ENCODE measurements at places on chromosomes 4 and X.

GRCh38 chrX:153494541-153495361 is at the start of gene BGN:
TSS of gene BGN (plus strand) at chrX:153494980. CDS start at chrX:153504632, 9,652 bp downstream.
- DNase-seq: no peak

GRCh38 chr4:150297861-150298474 is 219.7 kb downstream of the DCLK2 start:
- peak; percentile 33 for DNase-seq

GRCh38 chrX:68758671-68759070 is 70.2 kb upstream of the EFNB1 start:
- DNase-seq: no peak

GRCh38 chrX:10325611-10326010 is 168.8 kb downstream of the CLCN4 start:
- DNase-seq: peak; percentile 39

DNA sequence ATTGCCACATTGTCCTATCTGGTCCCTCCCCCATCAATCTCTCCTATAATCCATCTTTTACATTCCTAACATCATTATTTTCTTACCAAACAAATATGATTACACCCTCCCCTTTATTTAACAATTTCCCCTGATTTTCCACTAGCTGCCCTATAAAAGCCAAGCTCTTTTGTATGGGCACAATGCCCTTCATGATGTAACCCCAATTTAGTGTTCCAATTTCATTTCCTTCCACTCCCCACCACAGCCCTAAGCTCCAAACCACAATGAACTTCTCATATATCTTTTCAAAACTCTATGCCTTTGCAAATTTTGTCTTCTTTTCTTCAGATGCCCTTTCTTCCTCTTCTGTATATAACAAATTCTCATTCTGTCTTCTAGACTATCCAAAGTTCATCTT is 39.5 kb upstream of the PTPN13 start:
- DNase-seq: no peak

DNA sequence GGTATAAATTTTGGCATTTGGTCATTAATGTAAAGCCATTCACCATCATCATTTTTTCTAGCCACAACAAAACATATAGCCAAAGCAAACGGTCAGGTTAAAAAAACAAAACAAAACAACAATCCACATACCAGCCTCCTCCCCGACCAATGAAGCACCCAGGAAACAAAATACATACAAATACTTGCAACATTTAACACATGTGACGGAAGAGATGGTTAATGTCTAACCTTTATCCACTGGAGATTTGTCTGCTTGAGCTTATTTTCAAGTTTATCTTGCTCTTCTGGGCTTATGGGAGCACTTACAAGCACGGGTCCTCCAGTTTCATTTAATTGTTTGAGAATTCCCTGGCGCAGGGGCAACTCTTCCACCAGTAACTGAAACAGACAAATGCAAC is 857.5 kb upstream of the FTHL17 start:
- DNase-seq: no peak

DNA sequence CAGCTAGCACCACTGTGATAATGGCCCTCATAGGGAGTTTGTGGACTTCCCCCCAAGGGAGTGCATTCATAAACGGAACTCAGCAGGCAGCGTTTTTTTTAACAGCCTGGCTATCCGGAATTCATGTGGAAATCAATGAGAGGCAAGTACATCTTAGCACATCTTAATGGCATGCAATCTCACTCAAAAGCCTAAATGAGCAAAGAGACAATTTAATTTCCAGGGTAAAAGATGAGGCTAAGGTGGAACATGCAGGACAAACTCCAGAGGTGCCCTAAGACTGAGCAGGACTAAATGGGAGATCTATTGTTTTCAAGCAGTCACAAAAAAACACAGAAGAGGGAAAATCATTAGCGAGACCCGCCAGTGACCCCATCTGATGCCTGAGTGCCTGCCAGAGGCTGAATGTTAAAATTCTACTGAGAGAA is 243.5 kb upstream of the KCNIP4 start:
- no peak for DNase-seq

DNA sequence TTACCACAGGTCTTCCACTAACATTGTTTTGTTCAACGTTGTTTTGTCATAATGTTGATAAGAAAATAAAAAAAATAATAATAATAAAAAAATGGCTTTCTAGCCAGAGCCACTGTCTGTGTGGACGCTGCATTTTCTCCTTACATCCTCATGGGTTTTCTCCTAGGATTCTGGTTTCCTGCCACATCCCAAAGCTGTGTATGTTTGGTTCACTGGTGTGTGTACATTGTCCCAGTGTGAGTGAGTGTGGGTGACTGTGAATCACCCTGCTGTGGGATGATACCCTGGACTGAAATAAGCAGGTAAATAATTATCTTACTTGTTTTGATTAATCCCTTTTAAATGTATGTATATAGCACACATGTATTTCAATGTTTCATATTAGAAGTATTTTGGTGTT is 2154.4 kb upstream of the AGA start:
- no peak for DNase-seq

DNA sequence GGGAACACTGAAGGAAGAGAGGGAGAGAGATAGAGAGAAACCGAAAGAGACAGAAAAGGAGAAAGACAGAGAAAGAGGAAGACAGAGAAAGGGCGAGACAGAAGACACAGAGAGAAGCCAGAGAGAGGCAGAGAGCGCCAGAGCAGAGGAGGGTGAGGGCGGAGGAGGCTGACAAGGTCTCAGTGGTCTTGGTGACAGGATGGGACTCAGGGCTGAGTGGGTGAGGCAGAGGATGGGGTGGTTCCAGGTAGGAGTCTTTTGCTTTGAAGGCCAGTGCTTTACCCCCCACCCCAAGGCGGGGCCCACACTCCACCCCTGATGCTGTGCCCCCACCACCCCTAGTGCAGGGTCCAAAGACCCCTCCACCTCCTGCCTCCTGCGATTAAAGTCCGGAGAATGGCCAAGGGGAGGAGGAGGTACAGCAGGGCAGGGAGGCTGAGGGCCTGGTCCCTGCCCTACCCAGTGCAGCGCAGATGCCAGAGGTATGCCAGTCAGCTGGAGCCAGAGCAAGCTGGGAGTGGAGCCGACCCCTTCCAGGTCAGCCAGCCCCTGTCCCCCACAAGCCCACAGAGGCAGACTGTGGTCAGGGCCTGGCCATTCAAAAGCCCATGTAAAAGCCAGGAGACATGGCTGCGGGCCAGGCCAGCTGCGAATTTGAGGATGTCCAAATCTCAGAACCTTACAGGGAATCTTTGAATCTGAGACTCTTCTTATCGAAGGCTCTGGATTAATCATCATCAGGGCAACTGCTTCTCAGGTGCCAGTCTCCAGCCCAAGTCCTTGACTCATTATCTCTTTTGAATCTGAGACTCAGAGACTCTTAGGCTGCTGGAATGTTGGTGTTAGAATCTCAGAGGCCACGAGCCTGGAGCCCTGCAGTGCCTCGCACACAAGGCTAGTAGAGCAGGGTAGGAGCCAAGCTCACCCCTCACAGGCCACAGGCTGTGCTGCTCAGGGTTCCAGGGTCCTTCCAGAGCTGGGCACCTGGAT is 758 bp downstream of the IQSEC2 start:
- no peak for DNase-seq

- no peak for DNase-seq
Observed at GRCh38 chr4:125319311-125319710, 4.6 kb downstream of the FAT4 start.

- DNase-seq: no peak
Observed at GRCh38 chr4:26369581-26369980, 48.8 kb downstream of the RBPJ start.

DNA sequence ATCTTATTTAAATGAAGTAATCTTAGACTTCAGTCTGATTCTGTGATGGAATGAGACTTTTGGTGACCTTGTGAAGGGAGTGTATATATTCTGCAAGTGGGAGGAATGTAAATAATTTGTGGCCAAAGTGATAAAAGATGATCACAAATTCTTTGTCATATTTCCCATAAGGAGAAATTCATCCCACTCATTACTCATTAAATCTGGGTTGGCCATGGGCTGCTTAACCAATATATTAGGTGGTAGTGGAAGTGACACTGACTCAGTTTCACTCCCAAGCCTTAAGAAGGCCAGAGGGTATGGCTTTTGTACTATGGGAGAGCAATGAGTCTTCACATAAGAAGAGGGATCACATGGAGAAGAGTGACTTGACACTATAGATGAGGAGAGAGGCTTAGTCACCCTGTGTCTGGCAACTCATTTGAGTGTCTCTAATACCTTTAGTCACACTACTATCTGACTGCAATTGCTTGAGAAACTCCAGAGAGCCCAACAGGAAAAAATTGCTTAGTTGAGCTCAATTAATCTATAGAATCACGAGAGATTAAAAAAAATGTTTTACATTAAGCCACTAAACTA is 408.2 kb upstream of the PITX2 start:
- no peak for DNase-seq

GRCh38 chrX:63754136-63754859 is 30.7 kb downstream of the ARHGEF9 start:
- no peak for DNase-seq

DNA sequence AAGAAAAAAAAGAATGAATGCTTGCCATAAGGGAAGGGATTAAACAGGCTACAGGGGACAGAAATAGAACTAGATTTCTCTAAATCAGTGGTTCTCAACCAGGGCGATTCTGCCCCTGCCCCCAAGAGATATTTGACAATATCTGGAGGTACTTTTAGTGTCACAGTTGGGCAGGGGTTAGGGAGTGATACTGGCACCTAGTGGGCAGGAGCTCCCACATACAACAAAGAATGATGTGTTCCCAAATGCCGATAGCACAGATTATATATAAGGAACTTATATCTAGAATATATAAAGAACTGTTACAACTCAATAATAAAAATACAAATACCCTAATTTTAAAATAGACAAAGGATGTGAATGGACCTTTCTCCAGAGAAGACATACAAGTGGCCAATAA is 14.7 kb downstream of the S100G start:
- DNase-seq: no peak

DNA sequence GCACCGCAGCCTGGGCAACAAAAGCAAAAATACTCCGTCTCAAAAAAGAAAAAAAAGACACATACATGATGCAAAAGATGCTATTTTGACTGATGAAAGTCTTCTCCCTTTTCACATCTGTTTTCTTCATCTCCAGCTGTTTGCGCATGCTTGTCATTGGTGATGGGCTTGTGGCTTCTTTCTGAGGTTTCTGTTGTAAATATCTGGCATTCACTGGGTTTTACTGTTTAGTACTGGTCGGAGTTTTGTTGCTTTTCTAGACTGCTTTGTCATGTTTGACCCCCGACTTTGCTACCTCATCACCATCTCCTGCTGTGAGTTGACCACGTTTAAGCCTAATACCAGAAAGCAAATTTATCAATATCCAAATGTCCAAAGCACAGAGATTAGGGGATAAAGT is 34.4 kb downstream of the PTCHD1 start:
- no peak for DNase-seq

- peak; percentile 15 for DNase-seq
Observed at GRCh38 chr4:154506253-154506652, 14.7 kb upstream of the DCHS2 start.

- no peak for DNase-seq
Observed at GRCh38 chrX:21873063-21873775, 17.4 kb downstream of the YY2 start.

GRCh38 chrX:55107262-55107661 is 18.4 kb downstream of the PAGE2 start:
- DNase-seq: no peak

DNA sequence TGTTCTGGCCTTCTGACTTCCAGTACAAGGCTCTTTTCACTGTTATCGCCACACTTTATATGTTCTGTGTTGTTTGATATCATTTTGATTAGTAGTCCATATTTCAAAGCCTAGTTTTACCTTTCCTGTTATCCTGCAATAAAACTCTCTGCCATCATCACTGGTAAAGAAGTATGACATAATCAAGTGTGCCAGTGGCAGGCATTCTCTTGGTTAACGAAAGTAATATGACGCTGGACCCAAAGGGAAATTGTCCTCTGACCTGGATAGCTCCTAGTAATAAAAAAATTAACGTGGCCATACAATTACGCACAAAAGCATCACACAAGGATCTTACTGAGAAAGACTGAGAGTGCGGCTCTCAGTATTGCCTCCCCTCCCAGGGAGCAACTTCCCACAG is 33.8 kb downstream of the DGKK start:
- no peak for DNase-seq

Data from skeletal muscle cell (primary cell).